Cerebellar nuclear complex (tissue), 1 donor: ENCODE measurements at places on chromosomes 4 and X.

- no peak for DNase-seq
Measured at GRCh38 chrX:30981968-30982367, 89.9 kb downstream of the FTHL17 start.

DNA sequence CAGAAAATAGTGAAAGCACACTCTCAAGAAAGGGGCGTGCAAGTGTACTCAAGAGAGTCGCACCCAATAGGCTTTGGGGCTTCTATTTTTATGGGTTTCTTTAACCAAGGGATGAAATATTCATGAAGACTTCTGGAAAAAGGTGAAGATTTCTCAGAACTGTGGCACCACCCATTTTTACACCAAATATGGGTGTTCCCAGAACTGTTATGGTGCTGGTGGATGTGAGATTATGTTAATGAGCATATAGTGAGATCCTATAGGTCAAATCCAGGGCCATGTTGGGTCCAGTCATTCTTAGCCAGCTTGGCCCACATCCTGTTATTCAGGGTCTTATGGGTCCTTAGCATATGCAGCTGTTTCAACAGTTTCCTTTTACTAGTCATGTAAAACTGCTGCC is 61.0 kb upstream of the SMIM10 start:
- no peak for DNase-seq

DNA sequence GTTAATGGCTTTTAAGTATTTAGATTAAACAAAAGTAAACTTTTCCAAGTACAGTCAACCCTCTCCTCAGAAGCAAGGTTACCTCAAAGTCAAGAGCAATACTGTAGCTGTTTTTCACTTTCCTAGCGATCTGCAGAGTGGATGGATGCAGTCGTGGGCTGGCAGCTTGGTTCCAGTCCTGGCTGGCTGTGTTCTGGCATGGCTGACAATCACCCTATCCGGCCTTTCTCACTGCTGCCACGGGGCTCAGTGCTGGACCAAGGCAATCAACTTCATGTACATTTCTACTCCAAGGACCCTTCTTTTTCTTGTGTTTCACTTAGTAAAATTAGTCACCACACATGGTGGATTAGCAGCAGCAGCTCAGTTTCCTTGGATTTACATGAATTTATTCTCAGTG is 208.3 kb downstream of the GABRB1 start:
- no peak for DNase-seq

GRCh38 chr4:145690610-145691009 is 10.7 kb downstream of the C4orf51 start:
- DNase-seq = no peak
